ENCODE measurements at places on chromosomes 16 and 17. TPM values are rescaled to one million over a fixed set of nuclear protein-coding genes. Genes with fewer than 3 reads are reported as not detected.

- no peak for DNase-seq
Measured at GRCh38 chr16:72009779-72010178, 1.2 kb downstream of the DHODH start.

The WNT9B gene
- total RNA-seq = 2.2 TPM

The TBC1D3H gene
- total RNA-seq = 0.27 TPM

The ANKRD13B gene
- 11.5 TPM for total RNA-seq

The ARHGAP23 gene
- total RNA-seq = 89.2 TPM

GRCh38 chr16:549544-550263 lies 10.5 kb upstream of the PRR35 start:
- DNase-seq = no peak

GRCh38 chr16:9012848-9013507 lies 49.3 kb upstream of the USP7 start:
- no peak for DNase-seq

- no peak for DNase-seq
Measured at GRCh38 chr16:11725457-11725856, 17.2 kb downstream of the TXNDC11 start.

DNA sequence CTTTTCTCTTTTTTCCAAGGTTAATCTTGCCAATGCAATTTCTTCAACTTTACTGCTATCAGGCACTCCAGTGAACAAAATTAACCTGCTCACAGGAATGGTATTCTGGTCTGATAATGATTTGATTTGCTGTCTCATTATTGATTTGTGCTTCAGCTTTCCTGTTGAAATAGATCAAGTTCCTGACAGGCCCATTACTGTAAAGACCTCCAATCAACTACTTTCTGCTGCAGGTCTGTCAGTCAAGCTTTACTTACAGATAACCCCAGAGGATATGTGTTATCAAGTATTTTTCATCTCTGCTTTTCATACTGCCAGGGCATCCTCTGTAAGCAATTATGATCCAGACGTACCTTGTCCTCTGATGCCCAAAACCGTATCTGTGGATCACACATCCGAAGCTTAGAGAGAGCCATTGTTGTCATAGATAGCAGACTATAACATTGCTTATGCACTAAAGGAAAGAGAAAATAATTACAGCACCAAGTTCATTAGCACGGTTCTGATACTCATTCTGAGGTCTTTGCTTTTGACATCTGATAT lies 215.6 kb downstream of the PHKB start:
- DNase-seq = no peak

DNA sequence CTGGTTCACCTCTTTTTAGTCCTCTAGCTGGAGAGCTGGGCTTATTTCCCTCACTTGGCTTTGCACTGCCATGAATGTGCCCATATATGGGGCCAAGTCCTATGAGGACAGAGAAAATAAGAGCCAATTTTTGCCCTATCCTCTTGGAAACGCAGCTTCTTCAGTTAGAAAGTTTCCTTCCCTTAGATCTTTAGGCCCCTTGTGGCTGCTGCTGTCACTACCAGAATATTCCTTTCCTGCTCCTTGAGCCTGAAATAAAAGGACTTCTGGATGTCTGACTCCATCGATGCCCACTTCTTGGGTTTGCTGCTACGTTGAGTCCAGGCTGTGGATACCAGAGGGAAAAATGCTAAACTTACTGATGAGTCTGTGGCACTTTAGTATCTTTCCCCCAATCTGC lies 487.1 kb downstream of the GRIN2A start:
- no peak for DNase-seq

DNA sequence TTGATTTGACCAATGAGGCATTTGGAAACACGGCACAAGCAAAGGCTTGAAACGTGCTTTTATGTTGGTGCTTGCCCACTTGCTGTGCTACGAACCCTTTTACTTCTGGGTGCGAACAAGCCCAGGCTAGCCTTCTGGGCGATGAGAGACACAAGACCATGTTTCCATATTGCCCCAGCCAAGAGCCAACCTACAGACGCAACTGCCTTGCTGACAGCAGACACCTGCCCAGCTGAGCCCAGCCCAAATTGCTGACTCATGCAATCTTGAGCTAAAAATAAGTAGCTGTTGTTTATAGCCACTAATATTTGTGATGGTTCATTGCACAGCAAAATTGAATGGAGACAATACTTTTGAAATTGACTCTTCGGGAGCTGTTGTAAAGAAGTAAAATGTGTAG lies 464.5 kb downstream of the WWOX start:
- DNase-seq = no peak

DNA sequence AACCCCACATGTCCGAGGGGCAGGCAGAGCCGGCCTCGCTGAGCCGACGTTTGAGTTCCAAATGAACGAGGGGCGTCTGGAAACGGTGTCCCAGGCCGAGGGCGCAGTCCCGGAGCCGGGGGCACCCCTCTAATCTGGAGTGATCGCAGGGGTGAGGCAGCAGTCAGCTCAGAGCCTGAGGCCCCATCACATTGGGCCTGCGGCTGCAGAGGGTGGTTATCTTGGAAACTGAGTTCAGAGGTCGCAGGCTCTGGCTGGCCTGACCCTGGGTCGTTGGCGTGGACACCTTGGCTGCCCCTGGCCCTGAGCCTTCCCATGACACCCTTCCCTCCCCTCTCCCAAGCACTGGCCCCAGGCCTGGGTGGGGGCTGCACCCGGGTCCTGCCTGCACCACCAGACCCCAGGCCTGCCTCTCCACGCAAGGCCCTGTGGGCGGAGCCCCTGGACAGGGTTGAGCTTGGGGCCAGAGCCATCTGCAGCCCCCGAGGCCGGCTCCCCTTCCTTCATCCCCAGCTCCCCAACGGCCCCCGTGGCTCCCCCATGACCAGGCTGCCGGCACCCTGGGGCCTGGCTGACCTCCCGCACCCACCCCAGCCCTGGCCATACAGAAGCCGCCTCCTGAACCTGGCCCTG lies 45.6 kb downstream of the ZFPM1 start:
- DNase-seq = no peak

GRCh38 chr16:70714581-70715054 lies 28.8 kb upstream of the MTSS2 start:
- no peak for DNase-seq

DNA sequence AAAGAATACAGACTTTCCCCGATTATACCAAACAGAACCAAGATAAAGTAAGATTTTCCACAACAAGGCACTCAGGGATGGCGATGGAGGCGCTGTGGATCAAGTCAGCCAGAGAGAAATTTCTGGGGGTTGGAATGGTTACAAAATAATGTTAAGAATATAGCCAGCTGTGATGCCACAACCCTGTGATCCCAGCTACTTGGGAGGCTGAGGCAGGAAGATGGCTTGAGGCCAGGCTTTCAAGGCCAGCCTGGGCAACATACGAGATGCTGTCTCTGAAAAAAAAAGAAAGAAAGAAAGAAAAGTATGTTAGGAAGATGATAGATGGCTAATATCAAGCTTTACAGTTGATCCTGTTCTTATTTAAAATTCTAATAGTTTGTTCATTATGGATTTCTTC lies 10.6 kb upstream of the ALOX12 start:
- no peak for DNase-seq

- no peak for DNase-seq
Measured at GRCh38 chr17:50649042-50649908, 14.6 kb downstream of the ABCC3 start.

DNA sequence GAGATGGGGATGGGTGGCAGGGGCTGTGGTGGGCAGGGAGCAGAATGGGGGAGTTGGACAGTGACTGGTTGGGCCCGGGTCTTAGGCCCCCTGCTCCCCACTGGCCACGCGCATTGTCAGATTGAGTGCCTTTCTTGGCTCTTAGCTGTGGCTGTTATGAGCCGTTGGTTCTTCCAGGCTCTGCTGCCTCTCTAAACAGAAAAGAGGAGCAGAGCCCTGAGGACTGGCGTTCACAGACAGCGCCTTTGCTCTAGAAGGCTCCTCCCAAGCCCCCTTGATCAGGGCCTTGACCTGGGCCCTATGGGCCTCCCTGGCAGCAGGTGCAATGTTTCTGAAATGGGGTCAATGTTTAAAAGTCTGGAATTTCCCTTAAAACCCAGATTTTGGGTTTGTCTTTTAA lies 14.8 kb upstream of the NUDT16L1 start:
- no peak for DNase-seq

- DNase-seq = no peak
Measured at GRCh38 chr17:27981978-27982377, 60.5 kb upstream of the NLK start.

DNA sequence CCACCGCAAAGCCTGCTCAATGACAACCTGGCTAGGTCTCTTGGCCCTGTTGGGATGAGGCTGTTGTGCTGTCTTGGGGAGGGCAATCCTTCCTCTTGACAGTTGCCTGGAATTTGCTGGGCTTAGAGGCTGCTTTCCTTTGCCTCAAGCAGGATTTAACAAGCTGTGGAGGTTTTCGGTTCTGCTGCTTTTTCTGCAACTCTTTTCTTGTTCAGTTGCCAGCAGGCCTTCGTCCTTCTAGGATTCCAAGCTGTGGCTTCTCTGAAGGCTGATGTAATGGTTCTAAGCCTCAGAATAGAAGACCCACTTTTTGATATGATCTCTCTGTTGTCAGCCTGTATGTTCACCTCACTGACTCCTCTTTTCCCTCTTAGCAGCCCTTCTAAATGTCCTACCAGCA lies 149.5 kb upstream of the HS3ST4 start:
- no peak for DNase-seq

The HOXB1 gene
- total RNA-seq = not detected

The CCDC78 gene
- total RNA-seq = 0.92 TPM

The MGAT5B gene
- total RNA-seq = 0.14 TPM

The XAF1 gene
- 45.8 TPM for total RNA-seq

DNA sequence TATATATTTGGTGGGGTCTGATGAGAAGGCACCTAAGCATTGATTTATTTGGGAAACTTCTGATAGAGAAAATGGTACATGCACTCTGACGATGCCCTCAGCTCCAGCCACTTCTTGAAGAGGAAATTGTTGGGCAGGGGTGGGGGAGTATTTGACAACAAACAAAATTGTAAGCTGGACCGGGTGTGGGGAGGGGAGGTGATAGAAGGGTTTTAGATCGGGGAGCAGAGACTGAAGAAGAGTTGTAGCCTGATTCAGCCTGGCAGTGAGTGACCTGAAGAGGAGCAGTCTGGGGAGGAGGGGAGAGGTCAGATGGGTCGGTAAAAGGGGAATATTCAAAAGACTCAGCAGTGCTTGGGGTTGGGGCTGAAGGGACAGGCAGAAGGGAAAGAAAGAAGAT lies 2284.7 kb downstream of the TP53TG3F start:
- no peak for DNase-seq

DNA sequence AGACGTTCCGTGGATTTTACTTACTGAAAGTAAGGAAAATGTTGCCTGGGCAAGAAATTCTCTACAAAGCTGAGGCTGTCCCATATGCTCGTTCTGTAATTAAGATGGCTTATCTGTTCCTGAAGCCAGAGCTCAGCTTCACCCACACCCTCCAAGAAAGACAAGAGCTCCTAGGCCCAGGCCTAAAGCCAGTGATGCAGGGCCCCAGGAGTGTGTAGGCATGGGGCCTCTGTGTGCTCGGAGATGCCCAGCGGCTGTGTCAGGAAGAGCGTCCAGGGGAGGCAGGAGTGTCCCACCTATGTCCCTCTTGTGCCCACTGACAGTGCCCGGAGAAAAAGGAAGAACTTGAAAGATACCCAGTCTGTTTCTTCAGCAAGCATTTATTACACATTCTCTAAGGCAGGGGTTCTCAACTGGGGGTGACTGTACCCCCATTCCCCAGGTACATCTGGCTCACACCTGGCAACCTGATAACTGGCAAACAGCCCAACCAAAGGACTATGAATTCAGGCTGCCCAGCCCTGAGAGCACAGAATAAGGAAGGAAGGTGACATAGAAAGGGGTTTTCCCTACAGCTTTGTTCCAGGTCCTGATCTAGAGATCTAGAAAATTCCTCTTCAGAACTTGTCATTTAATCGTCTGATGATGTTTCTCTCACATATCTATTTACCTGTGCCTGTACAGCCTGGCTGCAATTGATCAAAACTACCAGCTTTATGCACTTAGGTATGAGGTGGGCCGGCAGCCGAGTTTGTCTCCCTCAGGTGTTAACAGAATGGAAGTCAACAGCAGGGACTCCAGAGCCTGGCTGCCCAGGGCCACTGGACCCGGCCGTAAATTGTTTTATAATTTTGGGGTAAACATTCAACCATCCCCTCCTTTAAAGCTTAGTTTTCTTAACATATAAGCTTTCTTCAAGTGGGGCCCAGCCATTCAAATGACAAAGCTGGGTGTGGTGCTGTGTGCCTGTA lies 12.0 kb downstream of the SNN start:
- no peak for DNase-seq

GRCh38 chr17:49887086-49887743 lies 39.3 kb upstream of the TAC4 start:
- no peak for DNase-seq

All from thoracic aorta (tissue), 2 donors.